ENCODE measurements at places on chromosomes 5 and 9. TPM values are rescaled to one million over a fixed set of nuclear protein-coding genes. Genes with fewer than 3 reads are reported as not detected.

IL4 gene
- 12.7 TPM for total RNA-seq

VCAN gene
- 1.0 TPM for total RNA-seq

PCDHB4 gene
- total RNA-seq = not detected

BHMT gene
- not detected for total RNA-seq

EGFL7 gene
- 0.49 TPM for total RNA-seq
